Renal cortex interstitium (tissue), 15 donors: ENCODE measurements at places on chromosomes 2 and 18.
A peak's percentile ranks its signal among the peaks of the same experiment; 100 is the strongest.

DNA sequence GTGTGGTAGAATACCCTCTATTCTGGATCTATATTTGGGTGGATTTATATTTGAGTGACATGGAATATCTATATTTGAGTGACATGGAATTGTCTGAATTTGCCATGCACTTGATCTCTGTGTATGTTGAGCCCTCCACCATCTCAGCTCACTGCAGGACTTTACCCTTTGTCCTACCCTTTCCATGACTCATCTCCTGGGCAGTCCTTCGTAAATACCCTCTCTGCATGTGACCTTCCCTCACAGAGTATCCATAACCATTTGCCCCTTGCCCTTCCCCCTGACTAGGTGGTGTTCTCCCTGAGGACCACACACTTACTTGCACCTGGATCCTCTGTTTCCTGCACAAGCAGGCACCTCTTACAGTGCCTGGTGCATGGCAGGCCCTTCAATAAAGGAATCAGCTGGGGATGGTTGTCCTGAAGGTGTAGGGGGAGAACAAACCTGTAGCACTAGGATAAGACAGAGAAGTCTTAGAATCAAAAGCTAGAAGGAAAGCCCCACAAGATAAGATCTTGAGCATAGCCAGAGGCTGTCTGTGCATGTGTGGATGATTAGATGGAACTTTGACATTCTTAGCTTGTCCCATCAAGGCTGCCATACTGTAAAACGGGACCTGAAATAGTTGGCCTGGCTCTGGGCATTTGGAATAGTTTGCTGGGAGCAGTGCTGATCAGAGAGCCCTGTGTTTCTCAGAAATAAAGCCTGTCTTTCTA lies 230.4 kb downstream of the FHOD3 start:
- DNase-seq = no peak

- no peak for DNase-seq
Measured at GRCh38 chr2:222673273-222673672, 1.8 kb downstream of the MOGAT1 start.

- peak; percentile 20 for DNase-seq
Measured at GRCh38 chr2:159516241-159516758, 100.0 kb downstream of the BAZ2B start.

DNA sequence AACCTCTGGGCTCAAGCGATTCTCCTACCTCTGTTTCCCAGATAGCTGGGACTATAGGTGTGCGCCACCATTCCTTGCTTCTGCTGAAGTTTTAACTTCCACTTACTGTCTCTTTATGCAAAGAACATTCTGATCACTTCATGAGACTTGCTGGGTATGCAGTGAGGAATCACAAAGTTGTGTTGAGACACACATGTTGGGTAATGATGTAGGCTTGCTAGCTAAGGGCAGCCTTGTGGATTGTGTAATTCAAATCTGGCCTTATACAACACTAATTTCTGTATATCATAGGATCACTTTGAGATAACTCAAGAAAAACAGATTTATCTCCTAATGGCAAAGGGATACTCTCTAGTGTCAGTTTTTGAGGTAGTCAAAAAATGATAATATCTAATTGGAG lies 24.2 kb downstream of the XRCC5 start:
- no peak for DNase-seq

DNA sequence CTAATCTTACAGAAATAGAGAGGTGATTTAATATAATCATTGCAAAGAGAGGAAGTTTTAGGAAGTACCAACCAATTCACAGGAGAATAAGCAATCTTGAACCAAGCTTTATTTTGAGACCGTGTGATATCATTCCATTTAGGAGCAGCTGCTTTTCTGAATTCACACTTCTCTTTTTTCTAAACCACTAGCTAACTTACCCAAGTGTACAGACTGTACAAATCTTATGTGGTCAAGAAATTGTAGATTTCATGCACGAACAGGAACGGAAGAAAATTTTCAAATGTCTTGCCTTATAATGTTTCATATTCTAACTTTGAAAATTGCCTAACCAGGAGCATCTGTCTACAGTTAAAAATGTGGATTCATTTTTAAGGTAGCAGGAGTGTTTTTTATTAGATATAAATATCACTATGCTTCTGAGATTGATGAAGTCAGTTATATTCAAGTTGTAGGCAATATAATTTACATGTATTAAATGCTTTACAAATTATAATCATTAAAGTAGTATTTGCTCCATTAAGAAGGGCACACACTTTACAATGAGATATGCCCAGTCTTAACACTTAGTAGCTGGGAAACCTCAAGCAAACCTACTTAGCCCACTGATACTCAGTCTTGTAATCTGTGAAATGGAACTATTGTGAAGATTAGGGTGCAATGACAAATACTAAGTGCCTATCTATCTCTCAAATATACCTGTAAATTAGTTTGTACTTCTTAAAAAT lies 302.2 kb upstream of the STON1 start:
- DNase-seq = no peak

- no peak for DNase-seq
Measured at GRCh38 chr2:169670215-169670651, 24.0 kb downstream of the CFAP210 start.

DNA sequence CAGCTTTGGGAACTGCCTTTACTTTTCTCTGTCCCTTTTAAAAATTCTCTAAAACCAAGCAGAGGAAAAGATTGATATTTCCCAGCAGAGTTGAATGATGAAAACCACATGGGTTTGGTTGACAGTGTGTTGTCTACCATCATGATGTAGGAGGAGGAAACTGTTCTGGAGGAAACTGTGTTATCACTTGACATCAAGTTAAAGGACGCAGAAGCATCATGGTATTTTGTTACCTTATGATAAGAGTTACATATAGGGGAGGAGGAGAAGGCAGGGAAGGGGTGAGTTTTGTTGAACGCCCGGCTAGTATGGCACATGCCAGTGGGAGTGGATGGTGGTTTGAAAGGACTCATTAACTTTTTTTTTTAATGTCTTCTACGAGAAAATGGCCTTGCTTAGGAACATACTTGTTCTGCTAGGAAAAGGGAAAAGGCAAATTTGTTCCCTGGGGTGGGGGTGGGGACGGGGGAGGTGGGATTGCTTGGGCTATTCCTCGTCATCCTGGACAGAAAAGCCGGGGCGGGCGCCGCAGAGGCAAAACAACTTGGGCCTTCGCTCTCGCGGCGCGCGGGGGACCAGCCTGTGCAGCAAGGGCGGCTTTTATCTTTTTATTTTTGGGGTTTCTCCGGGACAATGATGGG lies 766 bp downstream of the TMEM17 start:
- no peak for DNase-seq

DNA sequence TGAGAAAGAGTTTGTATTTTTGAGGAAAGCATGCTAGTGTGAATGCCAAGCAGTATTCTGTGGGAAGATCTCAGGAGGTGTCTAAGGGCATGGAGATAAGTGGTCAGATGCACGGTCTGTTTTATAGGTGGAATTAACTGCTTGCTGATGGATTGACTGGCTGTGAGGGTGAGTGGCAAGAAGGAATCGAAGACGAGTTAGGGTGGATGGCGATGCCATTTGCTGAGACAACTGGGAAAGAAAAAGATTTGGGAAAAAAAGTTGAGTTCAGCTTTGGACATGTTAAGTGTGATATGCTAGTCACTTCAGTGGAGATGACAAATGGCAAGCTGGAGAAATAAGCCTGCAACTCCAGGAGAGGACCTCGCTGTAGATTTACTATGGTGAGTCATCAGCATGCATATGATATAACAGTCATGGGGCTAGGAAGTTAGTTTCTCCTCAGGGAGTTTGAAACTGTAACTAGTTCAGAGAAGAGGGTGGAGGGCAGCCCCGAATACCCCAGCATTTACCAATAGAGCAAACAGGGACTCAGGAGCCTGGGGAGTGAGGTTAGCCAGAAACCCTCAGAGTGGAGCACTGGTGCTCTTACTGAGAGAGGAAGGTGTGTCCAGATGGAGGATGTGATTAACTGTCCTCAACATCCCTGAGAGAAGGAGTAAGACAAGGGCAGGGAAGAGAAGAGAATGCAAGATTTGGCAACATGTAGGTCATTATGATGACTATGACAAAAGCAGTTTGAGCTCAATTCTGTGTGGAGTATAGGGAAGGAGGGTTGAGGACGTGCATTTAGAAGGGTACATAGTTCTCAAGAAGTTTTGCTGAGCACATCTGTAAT lies 2.0 kb upstream of the HK2 start:
- no peak for DNase-seq

GRCh38 chr2:29806461-29806860 lies 114.9 kb downstream of the ALK start:
- no peak for DNase-seq

DNA sequence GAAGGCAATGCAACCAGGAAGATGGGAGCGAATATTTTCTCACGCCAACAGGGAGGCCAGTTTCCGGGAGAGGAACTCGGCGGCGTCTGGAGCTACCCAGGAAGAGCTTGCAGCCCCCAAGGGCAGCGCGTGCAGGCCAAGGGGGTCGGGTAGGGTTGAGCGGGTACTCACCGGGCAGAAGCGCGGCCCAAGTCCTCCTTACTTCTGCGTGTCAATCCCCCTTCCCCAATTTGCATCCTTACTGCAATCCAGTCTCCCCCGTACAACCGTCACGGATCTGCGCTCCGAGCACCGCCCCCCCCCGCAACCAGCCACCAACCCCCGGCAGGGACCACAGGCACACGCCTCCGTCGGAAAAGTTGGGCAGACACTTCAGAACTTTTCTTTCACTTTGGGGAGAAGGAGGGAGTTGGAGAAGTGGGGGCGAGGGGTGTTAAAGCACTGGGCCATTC lies 1.3 kb downstream of the ATP8B1 start:
- DNase-seq = no peak

DNA sequence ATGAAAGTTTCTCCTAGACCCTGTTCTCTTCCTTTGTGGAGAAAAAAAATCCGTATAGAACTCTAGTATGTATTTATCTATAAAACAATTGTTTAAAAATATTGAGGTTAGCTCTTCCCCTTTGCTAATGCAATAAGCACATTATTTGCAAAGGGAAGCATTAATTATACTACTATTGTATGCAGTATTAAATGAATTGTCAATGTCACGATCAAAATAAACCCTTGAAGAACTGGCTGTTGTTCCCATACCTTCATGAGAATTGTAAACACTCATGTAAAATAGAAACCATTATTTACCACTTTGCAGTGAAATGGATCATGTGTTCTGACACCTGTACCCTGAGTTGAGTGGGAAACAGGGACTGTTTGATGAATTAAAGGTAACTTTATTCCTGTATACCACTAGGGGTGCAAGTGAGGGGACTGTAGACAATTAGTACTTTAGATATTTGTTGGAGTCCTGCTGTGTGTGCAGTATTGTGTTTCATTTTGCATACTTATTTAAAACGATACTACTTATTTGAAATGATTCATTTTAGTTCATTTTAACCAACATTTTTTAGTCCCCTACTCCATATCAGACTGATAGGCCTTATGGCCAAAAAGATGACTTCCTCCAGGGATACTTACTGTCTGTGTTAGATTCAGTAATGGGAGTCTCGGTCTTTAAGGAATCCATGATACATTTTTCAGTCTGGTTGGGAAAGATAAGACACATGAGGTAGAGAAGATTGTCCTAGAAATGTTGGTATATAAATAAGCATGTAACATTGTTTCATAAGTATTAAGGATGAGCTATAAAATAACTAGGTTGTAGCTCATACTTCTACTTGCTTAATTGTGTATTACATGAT lies 7.9 kb downstream of the PKP4 start:
- DNase-seq = no peak

DNA sequence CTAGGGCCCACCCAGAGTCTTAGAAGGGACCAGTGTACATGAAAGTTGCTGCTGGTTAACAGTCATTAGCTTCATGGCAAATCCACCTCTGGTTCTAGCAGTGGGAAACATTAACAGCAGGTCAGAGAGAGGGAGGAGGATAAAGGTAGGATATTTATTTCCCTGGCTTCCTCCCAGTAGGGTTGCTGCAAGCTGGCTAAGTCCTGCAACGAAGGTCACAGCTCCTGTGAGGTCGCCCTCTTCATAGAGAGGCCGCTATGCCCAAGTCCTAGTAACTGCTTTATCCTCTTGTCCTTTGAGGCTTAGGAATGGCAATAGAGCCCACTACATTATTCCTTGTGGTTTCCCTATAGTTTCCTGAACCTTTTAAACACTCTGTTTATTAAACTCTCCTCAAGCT lies 84.0 kb upstream of the ACSL3 start:
- no peak for DNase-seq

GRCh38 chr2:69055688-69056470 lies 42.9 kb downstream of the ANTXR1 start:
- DNase-seq = no peak

DNA sequence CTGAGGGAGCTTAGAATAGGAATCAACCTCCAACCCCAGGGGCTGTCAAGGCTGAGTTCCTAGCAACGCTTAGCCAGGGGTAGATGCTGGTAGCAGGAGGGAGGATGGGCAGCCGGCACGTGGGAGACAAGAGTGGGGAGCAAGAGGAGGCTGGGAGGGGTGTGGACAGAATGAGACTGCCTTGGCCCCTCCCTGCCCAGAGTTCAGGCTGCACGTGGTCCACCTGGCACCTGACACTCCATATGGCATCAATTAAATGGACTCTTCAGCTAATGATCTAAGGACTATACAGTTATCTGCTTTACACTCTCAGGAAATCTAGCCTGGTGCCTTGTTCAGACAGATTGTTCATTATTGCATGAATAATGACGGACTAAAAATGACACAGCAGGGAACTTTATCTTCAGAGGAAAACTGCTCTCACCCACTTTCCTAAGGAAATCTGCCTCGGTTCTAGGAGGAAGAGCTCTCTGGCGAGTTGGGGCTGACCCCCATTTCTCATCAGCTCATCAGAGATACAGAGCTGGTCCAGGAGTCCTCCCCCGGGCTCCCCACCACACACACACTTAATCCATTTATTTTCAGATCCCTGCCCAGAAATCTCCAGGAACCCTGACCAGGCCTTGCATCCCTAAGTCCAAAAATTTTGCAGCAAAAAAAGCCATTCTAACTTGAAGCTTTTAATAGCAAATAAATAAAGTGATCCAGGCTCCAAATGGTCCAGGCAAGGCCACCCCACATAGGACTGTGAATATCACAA lies 102.1 kb upstream of the CDC42EP3 start:
- no peak for DNase-seq

DNA sequence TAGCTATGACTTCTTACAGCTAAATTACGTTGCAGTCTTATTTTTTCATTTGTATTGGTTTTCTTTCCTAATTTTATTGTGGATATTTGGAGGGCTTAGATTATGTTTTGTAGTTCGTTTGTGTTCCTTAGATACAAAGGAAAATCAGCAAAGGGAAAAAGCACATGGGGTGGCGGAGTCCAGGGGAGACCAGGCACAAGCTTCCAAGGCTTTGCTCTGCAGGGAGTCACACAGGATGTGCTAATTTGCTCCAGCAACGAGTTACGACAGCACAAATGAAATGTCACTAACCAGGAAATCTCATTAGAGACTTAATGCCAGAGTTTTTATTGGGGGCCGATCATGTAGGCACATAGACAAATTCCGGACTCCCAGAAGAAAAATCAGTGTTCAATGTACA lies 60.5 kb upstream of the CABYR start:
- DNase-seq = no peak

DNA sequence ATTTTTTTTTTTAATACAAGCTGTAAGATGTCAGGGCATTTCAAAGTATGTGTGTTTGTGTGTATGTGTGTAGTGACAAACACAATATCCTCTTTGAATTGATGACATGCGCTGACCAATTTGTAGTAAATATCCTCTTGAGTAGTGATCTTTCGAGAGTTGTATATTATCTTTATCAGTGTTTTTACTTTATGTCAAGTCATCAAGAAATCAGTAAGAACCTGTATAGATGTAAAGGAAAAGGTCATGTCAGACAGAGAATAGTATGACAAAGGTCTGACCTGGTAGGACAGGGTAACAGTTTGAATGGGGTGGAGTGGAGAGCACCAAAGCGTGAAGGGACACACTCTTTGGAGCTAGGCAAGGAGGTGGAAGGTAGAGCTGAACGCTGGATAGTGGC lies 1931.4 kb upstream of the CELF4 start:
- no peak for DNase-seq
